Foreskin fibroblast (primary cell): ENCODE measurements at places on chromosomes 7 and 10.
A peak's percentile ranks its signal among the peaks of the same experiment; 100 is the strongest.

DNA sequence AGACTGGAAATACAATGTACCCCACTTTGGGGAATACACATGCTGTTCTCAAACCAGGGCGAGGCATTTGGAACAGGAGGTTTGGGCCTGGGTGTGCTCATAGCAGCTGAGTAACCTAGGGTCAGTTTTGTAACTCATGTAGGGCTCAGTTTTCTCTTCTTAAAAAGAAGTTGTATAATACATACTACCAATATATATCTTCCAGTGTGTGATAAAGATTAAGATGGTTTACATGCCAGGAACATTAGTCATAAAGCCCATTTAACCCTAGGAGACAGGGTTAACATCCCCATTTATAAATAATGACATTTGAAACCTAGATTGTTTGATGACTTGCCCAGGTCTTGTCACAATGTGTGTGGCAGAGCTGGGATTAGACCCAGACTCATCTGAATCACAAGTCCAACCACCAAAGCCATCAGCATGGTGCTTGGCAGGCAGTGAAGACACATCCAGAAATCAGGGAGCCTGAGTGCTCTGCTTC lies 6.0 kb downstream of the AKR1B10 start:
- peak; percentile 37 for DNase-seq

DNA sequence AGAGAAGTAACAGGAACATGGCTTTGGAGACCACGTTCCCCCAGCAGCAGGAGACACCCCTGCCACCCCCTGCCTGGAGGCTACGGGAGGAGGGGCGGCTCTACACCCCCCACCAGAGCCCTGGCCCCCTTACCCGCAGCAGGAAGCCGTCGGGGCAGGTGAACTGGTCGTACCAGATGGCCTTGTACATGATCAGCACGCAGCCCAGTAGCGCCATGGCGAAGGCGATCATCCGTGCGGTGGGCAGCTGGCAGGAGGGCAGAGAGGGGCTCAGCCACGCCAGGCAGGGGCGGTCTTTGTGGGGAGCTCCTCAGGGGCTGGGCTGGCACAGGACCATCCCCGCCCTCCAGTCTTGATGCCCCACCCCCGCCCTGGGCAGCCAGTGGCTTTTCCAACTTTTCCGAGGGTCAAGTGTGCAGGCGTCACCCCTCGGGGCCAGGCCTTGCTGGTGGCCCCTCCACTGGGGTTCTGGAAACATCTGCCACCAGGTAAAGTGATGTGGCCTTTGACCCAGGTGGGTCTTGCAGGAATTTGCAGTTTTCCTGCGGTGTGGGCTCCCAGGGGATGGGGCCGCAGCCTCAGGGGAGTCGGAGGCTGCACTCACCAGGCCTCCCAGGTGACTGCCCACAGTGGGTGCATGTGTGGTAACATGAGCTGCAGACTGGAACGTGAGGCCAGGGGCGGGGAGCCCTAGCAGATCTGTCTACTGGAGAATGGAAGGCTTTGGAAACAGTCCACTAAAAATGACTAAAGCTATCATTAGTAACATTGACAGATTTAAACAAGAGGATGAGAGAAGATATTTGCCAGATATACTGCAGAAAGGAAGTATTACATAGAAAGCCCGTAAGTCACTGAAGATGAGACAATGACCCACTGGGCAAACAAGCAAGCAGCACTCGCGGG lies 9.7 kb downstream of the CALY start:
- DNase-seq = peak; percentile 53

DNA sequence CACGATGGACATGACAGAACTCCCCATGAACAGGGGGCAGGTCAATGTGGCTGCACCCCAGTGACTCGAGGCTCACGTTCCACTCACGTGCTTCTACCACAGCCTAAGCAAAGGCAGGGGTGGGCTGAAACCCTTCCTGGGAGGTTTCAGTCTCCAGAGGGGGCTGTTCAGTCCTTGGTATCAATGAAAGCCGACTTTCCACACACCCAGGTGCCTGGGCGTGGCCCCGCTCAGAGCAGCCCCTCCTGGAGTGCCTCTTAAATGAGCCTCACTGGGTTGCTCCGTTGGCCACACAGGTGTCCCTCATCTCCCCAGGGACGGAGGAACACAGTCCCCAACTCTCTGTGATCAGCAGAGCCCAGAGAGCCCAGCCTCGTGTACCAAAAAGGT lies 90.5 kb upstream of the PDGFA start:
- no peak for DNase-seq

- no peak for DNase-seq
Observed at GRCh38 chr7:100929808-100930174, 19.5 kb upstream of the MUC3A start.

DNA sequence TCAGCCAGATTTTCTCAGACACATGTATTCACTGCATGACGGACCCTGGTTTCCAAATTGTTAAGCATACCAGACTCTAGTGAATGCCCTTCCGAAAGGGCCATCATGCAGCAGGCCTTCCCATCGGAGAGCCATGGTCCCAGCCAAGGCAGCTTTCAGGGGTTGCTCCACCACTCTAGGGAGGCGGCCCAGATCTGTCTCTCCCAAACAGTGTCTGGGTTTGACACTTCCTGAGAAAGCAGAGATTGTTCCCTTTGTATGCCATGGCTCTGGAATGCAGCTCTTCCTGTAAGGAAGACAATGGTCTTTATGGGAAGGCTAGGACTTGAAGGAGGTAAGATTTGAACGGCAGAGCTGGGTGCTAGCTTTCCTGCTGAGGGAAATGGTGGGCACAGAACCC lies 178.8 kb upstream of the BMPER start:
- no peak for DNase-seq

DNA sequence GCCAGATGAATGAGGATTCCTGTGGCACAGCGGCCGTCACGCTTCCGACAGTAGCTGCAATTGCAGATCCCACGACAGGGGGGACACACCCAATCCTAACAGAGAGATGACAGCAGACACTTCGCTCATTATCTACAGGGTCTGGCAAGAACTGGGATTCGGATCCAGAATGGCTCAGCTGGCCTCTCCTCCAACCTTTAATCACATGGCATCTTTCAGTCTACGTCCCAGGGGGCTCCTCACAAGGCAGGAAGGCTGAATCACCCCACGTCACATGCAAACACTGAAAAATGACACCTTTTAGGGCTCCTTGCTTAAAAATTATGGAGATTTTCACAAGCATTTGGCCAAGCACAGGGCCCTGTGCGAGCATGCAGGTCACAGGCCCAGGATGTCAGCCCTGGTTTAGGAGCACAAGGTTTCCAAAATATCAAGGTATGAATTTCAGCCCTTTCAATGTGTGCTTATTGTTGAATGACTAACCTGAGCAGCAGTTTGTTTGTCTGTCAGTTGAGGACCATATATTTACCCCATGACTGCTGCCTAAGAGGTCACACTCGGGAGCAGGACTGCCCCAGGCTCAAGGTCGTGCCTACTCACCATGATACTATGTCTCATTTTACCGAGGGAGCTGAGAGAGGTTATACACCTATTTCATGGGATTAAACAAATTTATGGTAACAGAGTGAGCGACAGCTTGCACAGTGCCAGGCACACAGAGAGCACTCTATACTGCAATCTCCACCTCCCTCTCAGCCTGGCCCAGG lies 42.5 kb downstream of the CDCA7L start:
- DNase-seq = no peak

GRCh38 chr10:76034353-76035205 lies 603.2 kb downstream of the LRMDA start:
- DNase-seq = no peak

DNA sequence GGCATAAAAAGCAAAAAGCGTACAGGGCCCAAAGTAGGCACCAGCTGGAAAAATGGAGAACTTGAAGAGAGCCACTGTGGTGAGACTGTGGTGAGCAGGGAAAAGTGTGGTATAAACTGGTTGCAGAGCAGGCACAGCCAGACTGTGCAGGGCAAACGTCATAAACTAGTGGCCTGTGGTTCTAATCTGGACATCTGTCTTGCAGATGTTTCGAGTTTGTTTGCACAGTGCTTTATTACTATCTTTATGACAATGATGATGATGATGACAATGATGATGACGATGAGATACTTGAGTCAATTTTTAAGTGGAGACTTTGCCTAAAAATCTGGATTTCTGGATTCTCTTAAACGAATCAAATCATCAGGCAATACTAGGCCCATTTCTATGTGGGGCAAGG lies 45.7 kb downstream of the SEMA3C start:
- DNase-seq = peak; percentile 41

DNA sequence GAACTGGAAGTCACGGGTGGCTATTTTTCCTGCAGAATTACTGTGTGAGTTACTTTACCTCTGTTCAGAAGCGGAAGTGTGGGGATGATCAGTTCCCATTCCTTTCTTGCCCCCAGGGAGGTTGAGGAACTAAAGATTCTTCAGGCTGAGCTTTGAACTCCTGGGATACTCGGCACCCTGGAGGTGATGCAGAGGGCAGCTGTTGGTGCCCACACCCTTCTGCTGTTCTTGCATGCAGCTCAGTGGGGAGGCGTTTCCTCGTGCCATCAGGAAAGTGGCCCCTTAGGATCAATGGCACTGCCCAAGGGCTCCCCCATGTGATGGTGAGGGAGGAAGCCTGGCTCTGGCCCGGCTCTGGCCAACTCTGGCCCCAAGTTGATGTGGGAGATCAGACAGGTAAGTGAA lies 44.7 kb upstream of the MXI1 start:
- no peak for DNase-seq

GRCh38 chr10:104057717-104058116 lies 28.0 kb downstream of the COL17A1 start:
- no peak for DNase-seq

GRCh38 chr10:93074597-93075368 lies 1.1 kb downstream of the CYP26A1 start:
- DNase-seq = peak; percentile 20

- DNase-seq = peak; percentile 23
Observed at GRCh38 chr10:30233186-30233959, 115.7 kb downstream of the MTPAP start.

DNA sequence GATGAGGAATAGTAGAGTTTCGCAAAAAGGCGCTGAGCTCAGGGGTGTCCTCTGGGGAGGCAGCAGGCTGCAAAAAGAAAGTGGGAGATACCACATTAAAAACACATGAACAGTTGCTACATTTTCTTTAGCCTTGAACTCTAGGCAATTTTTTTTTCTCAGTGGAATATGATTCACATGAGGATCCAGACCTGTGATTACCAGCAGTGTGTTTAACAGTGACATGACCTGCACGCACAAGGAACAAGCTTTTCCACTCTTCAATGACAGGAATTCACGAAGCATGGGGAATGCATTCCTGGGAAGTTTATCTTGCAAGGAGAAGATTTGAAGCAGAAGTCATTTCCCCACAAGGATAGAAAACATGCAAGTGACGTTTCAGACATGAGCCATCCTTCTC lies 161.6 kb downstream of the ITGA8 start:
- peak; percentile 38 for DNase-seq

- no peak for DNase-seq
Observed at GRCh38 chr7:8291397-8292141, 29.6 kb upstream of the ICA1 start.

DNA sequence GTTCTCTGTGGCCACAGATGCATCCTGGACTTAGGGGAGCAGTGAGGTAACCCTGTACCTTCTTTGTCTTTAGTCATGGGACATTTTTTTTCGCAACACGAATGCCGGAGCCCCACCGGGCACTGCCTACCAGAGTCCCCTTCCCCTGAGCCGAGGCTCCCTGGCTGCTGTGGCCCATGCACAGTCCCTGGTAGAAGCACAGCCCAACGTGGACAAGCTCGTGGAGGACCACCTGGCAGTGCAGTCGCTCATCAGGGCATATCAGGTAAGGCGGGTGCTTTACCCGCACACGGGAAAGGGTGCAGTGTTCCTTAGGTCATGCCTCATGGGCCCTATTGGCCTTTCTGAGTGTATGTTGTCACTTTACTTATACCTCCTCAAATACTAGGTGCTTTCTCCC lies 38.8 kb downstream of the OGDH start:
- no peak for DNase-seq

DNA sequence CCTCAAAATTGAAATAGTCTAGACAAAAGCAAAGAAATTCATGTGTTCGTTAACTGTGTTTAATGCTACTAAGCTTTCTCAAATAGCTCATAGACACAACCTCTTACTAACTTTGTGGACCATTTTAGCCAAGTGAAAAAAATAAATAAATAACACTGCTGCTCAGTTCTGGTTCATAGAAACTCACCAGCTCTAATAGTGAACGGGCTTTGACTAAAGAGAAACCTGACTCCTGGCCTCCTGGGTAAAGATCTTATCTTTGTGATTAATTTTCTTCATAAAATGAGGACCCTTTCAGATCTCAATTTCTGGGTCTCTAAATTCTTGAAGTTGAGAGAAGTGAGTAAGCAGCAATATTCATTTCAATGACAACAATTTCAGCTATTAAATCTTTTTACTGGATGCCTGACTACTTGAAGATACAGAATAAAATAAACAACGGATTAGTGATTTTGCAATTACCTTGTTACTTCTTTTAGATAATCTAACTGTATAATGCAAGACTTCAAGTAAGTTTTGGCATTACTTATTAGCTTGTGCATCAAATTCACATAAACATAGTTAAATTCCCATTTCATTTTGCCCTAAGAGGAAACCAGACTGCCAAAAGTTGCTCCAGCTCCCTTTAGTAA lies 3.1 kb downstream of the CADPS2 start:
- DNase-seq = no peak
